ENCODE measurements at places on chromosomes 1 and 21.
A peak's percentile ranks its signal among the peaks of the same experiment; 100 is the strongest.

GRCh38 chr1:154968731-154969130 lies 1.8 kb downstream of the SHC1 start:
- DNase-seq = no peak

DNA sequence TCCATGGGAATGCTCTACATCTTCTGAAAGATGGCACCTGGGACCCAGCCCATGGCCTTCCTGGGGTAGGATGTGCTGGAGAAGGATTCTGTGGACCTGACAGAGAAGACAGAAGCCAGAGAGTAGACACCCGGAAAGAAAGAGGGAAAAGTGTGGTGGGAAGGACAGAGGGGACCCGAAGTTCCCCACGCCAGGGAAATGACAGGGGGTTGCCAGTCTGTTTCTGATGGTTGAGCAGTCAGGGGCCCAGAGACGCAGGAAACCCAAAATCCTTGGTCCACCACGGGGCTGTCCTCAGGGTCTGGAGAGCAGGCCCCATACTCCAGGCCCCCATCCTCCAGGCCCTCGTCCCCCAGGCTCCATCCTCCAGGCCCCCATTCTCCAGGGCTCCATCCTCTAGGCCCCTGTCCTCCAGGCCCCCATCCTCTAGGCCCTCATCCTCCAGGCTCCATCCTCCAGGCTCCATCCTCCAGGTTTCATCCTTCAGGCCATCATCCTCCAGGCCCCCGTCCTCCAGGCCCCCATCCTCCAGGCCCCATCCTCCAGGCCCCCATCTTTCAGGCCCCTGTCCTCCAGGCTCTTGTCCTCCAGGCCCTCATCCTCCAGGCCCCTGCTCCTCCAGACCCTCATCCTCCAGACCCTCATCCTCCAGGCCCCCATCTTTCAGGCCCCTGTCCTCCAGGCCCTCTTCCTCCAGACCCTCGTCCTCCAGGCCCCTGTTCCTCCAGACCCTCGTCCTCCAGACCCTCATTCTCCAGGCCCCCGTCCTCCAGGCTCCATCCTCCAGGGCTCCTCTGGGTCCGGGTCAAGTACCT lies 1.0 kb upstream of the TFF2 start:
- peak; percentile 25 for DNase-seq

GRCh38 chr1:226649780-226650179 lies 89.3 kb downstream of the ITPKB start:
- no peak for DNase-seq

DNA sequence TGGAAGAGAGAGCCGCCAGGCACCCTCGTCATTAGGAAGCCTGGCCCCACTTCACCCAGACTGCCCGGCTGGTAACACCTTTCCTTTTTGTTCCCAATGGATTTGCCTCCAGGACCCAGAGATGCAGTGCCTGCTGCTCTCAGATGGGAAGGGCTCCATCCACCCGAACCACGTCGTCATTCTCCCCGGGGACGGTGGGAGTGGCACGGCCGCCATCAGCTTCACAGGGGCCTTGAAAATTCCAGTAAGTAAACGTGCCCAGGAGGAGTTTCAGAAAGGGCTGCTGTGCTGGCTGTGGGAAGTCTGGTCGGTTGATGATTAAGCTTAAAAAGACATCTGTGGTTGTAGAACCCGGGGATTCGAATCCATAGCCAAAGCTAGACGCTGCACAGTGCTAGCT lies 45.2 kb downstream of the SLC37A1 start:
- no peak for DNase-seq

- DNase-seq = no peak
These were observed 98.4 kb downstream of the SMYD2 start for GRCh38 chr1:214379236-214379970.

- no peak for DNase-seq
These were observed 129.7 kb upstream of the L1TD1 start for GRCh38 chr1:62064829-62065407.

DNA sequence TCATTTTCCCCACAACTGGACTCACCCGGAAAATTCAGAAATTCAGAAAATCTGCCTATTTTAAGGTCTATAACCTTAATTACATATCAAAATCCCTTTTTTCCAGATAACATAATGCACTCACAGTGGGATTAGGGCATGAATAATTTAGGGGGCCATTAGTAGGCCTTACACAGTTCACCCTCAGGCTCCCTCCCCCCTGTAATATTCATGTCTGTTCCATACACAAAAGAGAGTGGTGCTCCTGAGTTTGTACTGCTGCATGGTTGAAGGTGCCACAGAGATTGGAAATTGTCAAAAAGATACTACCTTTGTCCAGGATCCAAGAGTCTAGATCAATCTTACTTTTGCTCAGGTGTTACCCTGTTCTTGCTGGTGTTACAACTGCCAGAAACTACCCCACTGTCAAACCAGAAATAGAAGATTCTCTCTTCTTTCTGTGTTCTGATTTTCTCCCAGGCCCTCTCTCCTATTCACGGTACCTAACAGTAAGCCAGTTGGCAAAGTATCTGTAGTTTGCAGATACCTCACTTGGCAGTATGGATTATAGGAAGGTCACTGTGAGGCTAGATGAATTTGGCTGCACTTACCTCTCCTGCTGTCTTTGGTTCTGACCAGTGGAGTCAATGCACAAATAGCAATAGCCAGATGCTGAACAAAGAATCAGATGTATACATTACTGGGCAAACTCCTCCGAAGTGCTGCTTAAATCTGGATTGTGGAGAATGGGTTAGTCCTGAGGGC lies 53.2 kb downstream of the C1orf198 start:
- no peak for DNase-seq

DNA sequence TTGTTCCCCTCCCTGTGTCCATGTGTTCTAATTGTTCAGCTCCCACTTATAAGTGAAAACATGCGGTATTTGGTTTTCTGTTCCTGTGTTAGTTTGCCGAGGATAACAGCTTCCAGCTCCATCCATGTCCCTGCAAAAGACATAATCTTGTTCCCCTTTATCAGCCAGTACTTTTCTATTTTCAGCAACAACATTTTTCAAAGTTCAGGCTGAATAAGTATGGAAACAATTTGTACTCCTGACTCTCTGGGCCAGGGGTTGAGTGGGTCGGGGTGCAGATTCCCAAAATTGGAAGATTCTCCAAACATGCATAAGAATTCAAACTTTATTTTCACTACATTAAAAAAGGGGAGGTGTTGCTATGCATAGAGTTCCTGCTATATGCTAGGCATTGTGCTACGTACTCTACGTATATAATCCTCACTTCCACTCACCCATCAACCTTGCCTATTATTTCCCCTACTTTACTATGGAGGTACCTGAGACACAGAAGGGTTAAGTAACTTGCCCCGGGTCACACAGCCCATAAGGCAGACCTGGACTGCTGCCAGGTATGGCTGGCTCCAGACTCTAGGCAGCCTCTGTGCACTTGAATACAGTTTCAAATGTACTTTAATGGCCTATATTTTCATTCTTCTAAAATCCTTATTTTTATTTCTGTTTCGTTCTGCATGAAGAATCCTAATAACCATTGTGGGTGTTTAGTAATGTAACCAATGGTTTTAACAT lies 117.1 kb upstream of the C8B start:
- no peak for DNase-seq

DNA sequence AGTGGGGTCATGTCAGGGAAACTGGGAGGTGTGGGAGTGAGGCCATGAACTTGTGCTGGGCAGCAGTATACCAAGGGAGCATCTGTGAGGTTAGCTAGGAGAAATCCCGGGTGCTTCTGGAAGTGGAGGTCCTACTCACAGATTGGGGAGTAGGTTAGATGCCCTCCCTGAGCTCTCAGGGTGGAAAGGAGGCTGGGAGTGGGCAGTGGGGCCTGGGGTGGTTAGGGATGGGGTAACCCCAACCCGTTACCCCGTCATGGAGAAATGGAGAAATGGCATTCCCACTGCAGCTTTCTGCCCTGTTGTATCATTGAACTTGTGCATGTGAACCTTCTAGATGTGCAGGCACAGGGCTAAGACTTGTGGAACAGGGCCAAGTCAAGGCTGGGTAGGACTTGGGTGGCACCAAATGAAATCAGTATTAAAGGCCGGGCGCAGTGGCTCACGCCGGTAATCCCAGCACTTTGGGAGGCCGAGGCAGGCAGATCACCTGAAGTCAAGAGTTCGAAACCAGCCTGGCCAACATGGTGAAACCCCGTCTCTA lies 27.2 kb downstream of the EXOC8 start:
- DNase-seq = peak; percentile 17

- DNase-seq = no peak
These were observed 441.6 kb downstream of the OMA1 start for GRCh38 chr1:58104960-58105359.

DNA sequence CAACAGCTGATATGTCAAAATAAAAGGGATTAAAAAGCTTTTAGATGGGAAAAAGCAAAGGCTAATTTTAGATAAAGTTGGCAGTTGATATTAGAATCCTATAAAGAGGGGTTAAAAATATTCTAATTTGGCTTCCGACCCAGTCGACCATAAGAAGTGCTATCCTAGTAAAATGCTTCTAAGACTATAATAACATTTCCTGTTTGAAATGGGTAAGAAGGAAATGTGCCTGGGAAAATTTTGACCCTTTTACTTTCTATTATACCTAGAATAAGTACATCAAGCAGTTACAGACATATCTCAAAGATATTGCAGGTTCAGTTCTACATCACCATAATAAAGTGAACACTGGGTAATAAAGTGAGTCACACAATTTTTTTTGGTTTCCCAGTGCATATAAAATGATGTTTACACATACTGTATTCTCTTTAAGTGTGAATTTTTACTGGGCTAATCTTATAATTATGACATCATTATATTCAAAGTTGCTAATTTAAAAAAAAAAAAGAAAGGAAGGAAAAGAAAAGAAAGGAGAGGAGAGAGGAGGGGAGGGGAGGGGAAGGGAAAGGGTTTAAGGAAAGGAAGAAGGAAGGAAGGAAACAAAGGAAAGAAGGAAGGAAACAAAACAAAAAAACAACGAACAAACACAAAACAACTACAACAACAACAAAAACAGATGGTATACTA lies 308.2 kb upstream of the NR5A2 start:
- DNase-seq = no peak

DNA sequence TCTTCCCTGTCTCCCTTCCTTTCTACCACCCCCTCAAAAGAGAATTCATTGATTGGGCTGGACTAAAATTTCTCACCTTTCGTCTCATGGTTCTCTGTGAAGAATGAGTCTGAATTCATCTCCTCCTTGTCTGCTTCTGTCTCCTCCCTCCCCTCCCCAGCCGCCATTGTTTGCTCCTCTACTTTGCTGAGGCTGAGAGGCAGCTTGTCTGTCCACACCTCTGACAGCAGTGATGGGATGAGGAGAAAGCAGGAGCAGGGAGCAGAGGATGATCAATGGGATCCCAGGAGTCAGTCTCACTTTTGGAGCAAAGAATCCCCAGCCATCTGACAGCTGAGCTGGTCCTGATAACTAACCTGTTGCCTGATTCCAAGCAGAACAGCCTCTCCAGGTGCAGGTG lies 2.5 kb downstream of the ILDR2 start:
- no peak for DNase-seq

GRCh38 chr1:207191061-207191460 lies 87.0 kb downstream of the C4BPA start:
- DNase-seq = no peak

DNA sequence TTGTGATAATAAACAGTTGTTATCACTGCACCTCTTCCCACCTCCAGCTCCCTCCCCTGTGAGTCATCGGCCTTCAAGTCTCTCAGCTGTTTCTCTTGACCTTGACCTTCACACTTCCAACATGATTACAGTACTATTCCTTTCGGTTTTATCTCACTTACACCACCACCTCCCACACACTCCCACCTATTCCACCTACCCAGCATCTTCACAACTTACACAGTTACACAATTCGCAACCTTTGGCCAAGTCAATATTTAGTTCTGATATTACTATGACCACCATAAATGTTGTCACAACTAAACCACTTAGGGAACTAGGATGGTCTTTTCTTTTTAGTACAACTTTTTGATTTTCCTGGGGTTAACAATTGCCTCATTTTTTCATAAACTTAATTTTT lies 60.2 kb downstream of the RIPK4 start:
- DNase-seq = no peak

DNA sequence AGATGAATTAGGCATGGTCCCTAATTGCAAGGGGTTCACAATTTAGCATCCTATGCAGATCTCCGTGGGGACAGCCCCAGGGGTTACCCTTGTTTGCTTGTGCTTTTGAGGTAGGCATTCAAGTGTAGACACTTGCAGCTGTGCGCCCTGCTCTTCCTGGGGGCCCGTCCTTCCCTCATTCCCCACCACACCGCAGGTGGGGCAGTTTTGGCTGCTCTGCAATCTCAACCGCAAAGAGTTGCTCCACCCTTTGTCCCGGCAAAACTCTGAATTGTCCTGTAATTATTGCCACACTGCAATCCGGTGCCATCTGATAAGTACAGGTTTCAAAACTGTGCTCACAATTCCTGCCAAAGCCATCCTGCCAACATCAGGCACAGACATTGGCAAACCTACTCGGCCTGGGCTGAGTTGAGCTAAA lies 65.4 kb upstream of the LYST start:
- DNase-seq = no peak

DNA sequence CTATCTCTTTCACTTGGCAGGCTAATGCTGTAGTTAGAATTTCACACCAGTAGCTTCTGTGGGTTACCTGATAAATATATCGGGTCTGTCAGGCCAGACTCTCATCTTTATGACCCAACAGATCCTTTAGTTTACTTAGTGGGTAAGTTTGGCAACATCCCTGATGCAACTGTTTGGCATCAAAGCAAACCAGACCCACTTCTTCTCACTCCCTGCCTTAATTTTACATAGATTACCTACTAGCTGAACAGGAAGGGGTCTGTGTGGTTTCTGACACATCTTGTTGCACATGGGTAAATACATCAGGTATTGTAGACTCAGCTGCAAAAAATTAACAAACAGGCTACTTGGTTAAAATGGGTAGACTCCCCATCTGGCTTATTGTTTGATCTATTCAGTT lies 3.2 kb upstream of the GUK1 start:
- no peak for DNase-seq

DNA sequence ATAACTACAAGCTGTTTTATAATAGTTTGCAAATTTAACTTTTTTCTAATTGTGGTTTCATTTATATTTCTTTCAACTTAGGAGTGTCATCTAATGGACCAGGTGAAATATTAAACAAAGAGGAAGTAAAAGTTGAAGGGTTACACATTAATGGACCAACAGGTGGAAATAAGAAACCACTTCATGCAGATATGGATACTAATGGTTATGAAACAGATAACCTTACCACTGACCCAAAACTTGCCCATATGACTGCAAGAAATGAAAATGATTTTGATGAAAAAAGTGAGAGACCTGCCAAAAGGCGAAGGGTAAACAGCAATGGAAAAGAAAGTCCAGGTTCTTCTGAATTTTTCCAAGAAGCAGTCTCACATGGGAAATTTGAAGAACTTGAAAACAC lies 59.7 kb downstream of the MIER1 start:
- no peak for DNase-seq

DNA sequence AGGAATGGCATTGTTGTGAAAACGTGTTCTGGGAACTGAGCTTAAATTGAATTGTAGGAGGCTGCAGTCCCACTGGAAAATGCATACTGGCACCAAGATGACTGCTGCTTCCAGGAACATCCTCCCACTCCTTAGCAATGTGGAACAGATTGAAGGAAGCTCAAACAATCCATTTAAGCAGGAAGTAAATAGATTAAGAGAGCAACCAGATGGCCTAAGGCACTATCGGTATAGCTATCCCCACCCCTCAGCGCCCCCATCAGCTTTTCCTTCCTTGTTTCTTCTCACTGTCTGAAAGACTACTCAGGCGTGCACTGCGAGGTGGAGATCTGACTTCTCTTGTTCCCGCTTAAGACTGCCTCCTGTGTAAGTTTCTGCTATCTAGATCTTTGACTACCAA lies 4.0 kb upstream of the IFI16 start:
- no peak for DNase-seq
